ENCODE measurements at places on chromosomes 1 and 21.

- no peak for DNase-seq
Measured at GRCh38 chr1:33143176-33143575, 38.7 kb downstream of the TRIM62 start.

DNA sequence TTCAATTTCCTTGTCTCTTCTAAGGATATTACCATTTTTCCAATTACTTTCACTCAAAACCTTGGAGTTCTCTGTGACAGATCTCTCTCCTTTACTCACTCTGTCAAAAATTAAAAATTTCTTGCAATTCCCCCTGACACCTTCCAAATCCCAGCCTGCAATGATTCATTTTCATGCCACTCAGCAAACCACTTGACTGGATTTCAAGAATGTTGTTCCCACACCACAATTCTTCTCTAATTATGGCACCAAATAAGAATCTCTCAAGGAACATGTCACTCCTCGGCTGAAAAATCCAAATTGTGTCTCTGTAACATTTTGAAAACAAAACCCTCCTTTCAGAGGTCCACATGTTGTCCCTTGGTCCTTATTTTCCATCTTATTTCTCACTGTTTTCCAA lies 438.9 kb upstream of the ZP4 start:
- DNase-seq, result no peak

DNA sequence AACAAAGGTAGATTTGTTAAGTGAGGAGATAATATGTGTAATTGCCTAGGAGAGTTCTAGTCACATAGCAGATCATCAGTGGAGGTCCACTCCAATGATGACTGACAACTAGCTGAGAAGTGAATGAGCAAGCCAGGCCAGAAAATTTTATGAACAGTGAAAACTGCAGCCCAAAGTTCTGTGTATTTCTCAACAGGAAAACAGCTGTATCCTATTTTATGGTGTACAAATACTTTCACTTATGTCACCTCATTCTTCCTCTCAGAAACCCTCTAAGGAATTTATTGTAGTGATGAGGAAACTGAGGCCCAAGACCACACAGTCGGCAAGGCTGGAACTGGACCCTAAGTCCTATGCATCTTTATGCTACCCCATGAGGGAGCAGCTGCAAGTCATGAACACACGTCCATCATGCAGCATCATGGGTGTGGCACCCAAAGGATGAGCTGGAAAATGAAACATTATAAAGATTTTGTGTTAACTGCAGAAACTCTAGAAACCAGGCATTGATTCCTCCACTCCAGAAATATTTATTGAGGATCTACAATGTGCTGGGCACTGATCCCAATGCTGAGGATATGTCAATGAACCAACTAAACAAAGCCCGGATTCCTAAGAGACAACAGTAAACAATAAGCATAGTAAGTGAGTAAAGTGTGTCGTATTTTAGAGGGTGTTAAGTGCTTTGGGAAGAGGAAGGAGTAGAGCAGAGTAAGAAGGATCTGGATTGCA lies 99.5 kb upstream of the DUSP10 start:
- DNase-seq, result peak; percentile 45

- peak; percentile 51 for DNase-seq
Measured at GRCh38 chr1:203296460-203297073, 8.8 kb upstream of the BTG2 start.

DNA sequence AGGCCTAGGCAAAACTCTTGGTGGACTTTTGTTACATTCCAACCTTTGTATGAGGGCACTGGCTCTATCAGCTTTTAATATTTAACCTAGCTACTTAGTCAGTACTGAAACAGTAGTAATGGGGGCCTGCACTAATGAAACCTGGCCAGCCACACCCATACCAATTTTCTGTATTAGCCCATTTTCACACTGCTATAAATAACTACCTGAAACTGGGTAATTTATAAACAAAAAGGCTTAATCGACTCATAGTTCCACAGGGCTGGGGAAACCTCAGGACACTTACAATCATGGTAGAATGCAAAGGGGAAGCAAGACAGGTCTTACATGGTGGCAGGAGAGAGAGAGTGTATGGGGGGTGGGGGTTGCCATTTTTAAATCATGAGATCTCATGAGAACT lies 245.7 kb upstream of the RGS18 start:
- no peak for DNase-seq

DNA sequence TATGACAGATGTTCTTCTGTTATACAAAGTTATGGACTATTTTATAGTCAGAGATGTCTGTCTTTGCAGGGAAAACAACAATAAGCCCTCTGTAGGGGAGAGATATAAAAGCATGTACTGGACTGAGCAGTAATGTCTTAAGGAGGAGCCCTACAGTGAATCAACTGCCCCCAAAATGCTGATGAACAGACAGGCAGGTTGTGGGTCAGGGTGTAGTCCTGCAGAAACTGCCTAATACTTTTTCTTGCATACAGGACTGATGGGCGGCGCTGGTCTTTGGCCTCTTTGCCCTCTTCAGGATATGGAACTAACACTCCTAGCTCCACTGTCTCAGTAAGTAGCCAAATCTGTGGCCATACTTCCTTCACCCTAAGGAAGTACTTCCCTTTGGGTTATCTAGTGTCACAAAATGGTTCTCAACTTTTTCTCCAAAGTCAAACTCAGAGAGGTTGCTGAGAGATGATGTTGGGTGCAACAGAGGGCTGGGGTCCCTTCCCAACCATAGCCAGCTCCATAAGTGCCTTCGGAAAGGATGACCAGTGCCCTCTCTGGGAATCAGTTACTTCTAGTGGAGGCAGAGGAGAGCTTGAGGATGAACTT lies 129.8 kb downstream of the PIK3R3 start:
- no peak for DNase-seq

DNA sequence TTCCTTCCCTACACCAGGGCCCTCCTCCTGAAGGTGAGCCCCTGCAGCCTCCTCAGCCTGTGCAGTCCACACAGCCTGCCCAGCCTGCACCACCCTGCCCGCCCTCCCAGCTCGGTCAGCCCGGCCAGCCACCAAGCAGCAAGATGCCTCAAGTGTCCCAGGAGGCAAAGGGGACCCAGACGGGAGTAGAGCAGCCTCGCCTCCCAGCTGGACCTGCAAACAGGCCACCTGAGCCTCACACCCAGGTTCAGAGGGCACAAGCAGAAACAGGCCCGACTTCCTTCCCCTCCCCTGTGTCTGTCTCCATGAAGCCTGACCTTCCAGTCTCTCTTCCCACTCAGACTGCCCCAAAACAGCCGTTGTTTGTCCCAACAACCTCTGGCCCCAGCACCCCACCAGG lies 38.8 kb downstream of the ZBTB17 start:
- DNase-seq, result no peak

DNA sequence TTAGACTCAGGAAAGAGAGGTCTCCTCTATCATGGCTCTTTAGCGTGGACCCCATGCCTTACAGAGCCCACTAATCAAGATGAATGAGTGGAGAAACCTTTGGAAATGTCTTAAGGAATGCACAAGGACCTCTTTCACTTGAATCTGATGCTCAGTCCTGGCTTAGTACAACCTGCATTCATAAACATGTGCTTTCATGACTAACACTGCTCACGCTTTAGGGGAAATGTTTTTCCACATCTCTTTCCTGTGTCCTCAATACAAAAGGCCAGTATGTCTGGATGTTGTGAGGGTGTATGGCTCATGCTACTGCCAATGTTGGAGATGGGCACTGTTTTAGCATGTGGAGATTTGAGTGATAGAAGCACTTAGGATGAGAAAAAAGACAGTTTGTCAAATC lies 14.2 kb upstream of the GNG12 start:
- no peak for DNase-seq

DNA sequence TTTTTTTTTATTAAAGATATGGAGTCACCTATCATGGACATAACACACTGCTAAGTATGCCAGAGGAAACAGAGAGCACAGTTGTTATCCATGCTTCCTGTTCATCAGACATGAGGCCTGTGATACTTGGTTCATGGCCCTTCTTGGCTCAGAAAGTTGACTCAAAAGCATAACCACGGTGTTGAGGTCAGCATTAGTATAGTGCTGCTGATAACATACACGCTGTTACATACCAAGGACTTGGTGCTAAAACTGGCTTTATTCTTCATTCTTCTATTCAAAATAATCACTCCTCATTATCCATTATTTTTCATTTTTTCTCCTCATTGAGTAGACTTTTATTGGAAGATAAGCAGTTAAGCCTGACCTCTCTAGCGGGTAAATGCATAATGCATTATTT lies 464.1 kb downstream of the ADGRL2 start:
- DNase-seq, result no peak
